ENCODE measurements at places on chromosomes 16 and 17. TPM values are rescaled to one million over a fixed set of nuclear protein-coding genes. Genes with fewer than 3 reads are reported as not detected.

DNA sequence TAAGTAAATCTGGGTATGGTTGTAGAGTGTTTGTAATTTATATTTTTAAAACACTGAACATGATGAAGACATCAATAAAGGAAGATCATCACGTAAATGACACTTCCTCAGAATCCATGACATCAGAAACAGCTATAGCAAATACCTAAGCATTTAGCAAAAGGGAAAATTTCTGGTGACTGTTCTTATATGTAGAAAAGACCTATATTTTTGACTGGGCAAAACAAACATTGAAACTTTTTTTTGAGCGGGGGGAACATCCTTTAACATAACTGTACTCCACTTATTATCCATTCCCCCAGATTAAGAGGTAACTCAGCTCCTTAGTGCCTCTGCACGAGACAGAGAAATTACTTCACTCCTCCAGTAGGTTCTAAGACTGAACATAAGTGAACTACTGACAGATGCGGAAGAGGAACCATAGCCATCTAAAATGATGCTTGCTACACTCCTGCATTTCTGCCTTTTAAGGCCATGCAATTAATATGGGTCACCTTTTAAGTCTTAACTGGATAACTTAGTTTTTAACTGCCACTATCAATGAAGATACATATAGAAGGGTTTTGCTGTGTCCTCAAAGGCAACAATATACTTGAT, 9.4 kb downstream of the CRYBA1 start:
- no peak overlapping the region for H3K27ac ChIP-seq
- no peak for DNase-seq
- peaks cover 11% of the 10 kb centered on the region for H3K36me3 ChIP-seq
- H3K4me3 ChIP-seq, result no peak overlapping the region
- no peaks in the 10 kb centered on the region for H3K27me3 ChIP-seq

EIF1 gene
- 677 TPM for total RNA-seq

KRT12 gene
- total RNA-seq, result not detected

- H3K27me3 ChIP-seq, result peaks cover 20% of the 10 kb centered on the region
- no peak overlapping the region for H3K4me3 ChIP-seq
- no peak overlapping the region for H3K27ac ChIP-seq
- H3K4me1 ChIP-seq, result peaks cover 10% of the 10 kb centered on the region
Observed at GRCh38 chr17:79046916-79047280, 22.9 kb downstream of the C1QTNF1 start.

GRCh38 chr17:72631568-72631948, 460.9 kb downstream of the SLC39A11 start:
- peaks cover 39% of the 10 kb centered on the region for H3K4me1 ChIP-seq
- DNase-seq, result no peak
- peak overlapping the region; percentile 74 for H3K4me3 ChIP-seq

DNA sequence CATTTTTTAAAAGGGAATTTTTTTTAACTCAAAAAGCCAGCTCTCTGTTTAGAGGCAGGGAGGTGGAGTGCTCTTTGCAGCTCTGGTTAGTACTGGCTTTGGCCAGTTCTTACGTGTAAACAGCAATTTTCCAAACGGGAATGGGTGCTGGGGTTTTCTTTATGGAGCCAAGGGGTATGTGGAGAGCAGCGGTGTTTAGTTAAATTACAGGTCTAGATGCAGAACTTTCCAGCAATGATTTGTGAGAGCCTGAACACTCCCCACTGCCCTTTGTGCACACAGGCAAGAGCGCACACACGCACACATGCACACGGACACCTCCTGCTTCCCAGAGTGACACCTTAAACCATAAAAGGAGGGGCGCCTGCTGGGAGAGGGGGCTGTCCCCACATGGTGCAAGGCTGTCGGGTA, 140.2 kb downstream of the MSI2 start:
- no peak overlapping the region for H3K4me3 ChIP-seq
- peaks cover 50% of the 10 kb centered on the region for H3K36me3 ChIP-seq
- peak overlapping the region; percentile 61 for H3K27ac ChIP-seq
- no peak for DNase-seq
- H3K4me1 ChIP-seq, result peaks cover 51% of the 10 kb centered on the region
- H3K27me3 ChIP-seq, result no peaks in the 10 kb centered on the region

Data from type B pancreatic cell (in vitro differentiated cells).